Activated gamma-delta T cell treated with anti-CD3 and anti-CD28 coated beads, Interleukin-2, amount 50 U/mL, for 16 hours (primary cell): ENCODE measurements at places on chromosomes 3 and 15.

- DNase-seq: no peak
These were observed 377.7 kb upstream of the GOLIM4 start for GRCh38 chr3:168473334-168473890.

DNA sequence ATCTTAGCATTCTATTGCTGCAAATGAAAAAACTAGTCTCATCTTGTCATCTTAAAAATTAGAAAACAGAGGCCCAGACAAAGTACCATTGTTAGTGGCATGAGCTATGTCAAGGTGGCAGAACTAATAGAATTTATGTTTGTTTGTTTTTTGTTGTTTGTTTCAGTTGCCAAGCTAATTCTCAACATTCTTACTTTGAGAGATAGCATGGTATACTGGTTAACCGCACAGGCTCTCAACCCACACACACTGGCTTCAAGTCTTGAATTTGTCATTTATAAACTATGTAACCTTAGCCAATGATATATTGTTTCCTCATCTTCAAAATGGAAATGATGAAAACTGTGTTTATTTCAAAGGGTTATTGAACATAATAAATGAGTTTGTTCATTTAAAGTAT, 367.6 kb upstream of the PLSCR5 start:
- DNase-seq: no peak

DNA sequence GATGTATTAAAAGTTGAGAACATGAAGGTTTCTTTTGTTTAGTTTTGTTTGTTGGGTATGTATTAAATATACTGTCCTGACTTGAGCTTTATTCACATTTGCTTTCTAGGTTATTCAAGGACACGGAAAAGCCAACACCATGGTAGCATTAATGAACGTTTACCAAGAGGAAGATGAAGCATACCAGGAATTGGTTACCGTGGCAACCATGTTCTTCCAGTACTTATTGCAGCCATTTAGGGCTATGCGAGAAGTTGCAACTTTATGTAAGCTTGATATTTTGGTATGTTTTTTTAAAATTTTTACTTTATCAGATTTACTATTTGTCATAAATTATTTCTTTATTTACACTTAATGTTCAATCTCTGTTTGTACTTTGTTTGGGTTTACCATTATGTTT, 3.6 kb downstream of the WHAMM start:
- DNase-seq: no peak

DNA sequence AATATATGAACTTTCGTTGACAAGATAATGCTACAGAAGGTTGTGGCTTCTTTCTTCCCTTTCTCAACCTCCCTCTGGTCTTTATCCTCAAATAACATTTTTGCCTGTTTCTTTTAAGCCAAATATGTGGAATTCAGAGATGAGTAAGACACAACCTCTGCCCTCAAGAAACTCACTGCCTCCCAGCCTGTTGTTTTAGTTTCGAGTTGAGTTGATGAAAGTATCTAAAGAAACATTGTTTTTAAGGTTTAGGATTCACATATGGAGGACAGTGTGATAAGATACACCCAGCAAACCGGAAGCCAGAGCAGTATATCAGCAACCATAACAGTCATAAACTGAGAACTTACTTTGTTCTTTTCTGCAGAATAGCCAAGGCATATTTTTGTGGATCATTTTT, 218.6 kb downstream of the THSD4 start:
- no peak for DNase-seq

DNA sequence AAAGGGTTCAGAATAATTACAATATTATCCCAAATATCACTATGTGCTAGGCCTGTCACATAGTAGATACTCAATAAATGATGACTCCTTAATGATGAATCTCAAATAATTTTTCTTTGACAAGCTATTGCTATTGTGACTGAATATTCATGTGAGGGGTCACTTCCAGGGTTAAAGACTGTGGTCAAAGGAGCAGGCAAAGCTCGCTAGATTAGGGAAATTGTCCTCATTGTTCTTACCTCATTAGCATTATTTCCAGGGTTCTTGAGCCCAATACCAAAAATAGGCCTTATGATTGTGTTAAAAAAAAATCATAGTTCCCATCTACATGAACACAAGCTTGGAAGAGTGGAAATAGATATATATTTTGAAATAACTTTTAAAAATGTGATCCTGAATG, 252.2 kb downstream of the GAP43 start:
- no peak for DNase-seq

DNA sequence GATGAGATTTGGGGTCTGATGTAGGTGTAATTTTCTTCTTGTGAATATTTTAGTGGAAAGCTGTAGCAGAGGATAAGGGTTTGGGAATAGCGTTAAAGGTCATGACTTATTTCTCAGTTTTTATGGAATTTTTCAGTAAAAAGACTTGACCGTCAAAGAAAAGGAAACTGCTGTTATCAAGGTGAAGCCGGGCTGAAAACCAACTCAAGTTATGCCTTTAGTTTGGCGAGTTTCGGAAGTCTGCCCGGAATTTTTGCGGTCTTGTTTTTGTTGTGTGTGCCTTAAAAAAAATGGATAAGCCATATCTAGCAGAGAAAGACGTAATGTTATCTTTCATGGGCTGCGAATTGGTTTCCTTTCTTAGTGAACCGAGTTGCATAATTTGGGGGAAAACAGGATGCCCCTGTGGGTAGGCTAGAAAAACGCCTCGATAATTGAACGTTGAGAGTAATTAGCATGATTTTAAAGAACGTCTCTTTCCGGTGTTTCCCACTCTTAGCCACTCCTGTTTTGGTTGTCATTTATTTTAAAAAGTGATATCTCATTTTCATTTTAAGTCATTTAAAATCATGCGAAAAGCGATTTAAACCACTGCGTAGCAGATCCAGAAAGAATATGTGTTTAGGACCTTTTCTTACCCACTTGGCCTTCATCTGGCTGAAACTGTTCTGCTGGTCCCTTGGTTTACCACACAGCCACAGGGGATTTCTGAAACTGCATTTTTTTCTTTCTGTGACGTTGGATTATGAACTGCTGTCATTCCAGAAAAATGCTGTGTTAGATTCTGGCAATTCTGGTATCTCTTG, 1.1 kb downstream of the NFKBIZ start:
- peak; percentile 25 for DNase-seq

- no peak for DNase-seq
These were observed 17.5 kb downstream of the ABI3BP start for GRCh38 chr3:100975714-100976113.

DNA sequence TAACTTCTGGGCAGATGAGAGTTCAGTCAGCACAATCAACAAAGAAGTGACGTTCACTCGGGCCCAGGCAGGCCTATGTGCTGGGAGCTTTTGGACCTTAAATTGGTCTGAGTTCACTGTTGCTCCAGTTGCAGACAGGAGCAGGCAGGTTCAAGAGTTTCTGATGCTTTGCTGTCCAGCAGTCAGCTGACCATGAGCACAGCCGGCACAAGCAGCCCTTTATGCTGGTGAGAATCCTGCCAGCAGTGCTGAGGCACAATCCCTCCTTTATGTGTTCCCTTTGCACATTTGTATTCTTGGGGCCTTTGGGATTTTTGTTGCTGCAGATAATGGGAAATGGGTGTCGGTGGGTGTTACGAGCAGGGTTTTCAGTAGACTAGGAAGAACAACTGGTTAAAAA, 81.2 kb upstream of the GOLGA8J start:
- DNase-seq: no peak

GRCh38 chr3:38721207-38721772, 71.8 kb upstream of the SCN5A start:
- no peak for DNase-seq

GRCh38 chr15:29756358-29757267, 65.7 kb downstream of the TJP1 start:
- no peak for DNase-seq

DNA sequence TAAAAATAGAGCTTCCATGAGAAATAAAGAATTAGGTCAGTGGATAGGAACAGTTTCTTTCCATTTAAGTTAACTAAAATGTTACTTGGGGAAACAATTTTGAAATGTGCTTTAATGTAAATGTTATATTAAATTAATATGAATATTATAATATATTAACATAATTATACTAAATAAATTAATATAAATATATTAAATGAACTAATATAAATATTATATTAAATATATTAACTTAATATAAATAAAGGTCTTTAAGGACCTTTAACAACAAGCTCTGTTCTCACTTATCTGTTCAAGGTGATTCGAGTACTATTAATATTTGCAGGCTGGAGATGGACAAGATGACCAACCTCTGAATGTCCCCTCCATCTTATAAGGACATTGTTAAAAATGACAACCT, 100.6 kb downstream of the MAGI1 start:
- no peak for DNase-seq

DNA sequence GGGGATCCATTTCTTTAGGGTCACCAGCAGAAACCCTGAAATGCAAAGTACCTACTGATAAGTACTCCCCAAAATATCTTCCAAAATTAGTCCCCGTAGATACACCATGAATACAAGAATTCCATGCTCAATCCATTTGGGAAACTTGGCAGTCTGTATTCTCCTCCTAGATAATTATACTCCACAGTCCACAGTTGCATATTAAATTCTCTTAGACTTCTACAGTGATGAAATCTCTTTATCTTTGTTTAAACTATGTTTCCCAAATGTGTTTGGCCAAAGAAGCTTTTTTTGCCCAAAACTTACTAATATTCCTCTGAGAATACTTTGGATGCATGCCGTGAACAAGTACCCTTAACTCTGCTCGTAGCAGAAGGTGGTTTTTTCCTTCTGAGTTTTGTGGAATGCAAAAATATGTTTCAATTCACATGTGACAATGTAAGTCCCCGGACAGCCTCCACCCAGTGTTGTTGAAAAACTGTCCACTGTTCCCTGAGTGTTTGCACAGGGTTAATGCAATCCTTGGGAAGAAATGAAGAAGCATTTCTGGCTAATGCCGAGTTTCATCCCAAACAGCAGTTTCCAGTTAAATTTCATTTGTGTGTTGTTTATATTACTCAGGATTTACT, 126.7 kb downstream of the ARNT2 start:
- DNase-seq: no peak

DNA sequence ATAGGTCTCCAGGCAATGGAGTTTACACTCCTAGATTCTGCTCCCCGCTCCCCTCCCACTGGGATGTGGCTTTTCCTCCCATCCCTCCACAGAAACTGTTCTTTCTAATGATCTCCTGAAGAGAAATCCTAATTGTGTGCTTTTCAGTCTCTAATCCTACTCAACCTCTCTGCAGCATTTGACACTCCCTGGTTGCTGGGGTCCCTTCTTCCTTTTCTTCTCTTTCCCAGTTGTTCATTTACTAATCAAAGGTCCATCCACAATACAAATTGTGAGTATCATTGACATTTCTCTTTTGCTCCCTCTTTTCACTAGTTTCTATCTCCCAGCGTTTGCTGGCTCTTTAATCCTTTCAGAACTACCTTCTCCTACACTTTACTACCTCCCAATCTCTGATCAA, 6.5 kb upstream of the MYH15 start:
- DNase-seq: no peak

- no peak for DNase-seq
These were observed 40.5 kb upstream of the CDV3 start for GRCh38 chr3:133532951-133533350.

DNA sequence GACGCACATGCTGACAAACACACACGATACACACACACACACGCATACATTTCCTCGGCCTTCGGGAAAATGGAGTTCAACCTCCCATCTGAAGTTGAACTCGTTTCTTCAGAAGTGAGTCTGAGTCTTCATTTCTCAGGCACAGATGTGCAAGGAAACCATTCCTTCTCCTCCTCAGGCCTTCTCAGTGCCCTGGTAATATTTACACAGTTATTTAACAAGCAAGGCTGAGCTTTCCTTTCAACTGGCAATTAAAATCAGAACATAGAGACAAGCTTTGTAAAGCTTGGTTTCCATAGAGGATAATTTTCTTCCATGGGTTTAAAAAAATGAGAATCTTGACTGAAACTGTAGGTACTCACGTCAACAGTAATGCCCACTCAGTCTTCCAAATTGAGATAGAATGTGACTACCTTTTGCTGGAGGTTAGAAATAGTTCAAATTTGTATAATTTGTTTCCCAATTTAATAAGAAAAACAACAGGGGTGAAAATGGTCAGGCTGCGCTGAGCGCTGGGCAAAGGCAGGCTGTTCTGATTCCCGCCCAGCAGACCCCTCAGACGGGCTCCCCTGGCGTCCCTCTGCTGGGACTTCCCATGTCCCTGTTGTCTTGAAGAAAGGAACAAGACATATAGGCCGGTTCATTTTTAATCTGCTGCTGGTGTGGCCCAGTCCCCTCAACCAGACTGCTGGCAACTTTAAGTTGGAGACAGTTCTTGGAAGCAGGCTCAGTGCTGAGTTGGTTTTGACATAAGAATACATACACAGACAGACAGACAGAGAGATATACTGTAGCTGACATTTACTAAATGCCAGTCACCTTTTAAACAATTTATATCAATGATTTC, 174.3 kb downstream of the XXYLT1 start:
- no peak for DNase-seq

DNA sequence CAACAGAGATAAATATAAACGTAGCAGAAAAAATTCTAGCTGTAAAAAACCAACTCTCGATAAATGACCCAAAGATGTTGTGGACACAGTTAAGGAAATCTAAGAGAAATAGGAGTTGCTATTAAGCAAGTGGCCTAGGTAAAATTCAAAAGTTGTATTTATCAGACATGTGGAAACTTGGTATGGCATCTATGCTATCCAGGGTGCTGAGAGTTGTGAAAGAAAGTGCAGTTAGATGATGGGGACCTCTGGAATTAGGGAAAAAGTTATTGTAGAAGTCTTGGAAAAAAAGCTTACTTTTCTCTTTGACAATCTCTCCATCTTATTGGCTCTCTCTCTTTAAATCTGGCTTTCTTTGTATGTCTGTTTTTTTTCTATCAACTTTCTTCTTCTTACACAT, 1090.9 kb downstream of the TBL1XR1 start:
- no peak for DNase-seq

DNA sequence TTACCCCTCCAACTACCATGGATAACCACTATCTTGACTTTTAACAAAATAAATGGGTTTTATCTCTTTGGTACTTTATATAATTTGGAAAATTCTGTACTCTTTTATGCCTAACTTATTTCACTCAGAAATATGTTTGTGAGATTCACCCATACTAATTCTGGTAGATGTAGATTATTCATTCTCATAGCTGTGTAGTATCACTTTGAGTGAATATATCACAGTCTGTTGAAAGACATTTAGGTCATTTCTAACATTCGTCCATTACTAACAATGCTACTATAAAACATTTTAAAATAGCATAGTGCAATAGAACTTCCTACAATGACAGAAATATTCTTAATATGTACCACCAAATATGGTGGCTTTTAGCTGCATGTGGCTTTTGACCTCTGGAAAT, 542.4 kb downstream of the RBMS3 start:
- no peak for DNase-seq

DNA sequence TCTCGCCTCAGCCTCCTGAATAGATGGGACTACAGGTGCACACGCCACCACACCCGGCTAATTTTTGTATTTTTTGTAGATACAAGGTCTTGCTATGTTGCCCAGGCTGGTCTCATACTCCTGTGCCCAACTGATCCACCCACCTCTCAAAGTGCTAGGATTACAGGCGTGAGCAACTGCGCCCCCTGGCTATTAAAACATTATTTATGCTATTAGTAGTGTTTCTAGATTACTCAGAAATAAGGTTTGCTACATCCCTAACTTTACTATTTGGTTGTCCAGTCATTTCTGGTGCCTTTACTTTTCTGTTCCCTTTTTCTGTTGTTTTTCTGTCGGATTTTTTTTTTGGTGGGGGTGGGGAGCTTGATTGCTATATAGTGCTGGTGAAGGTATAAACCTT, 393.6 kb upstream of the TPM1 start:
- DNase-seq: no peak

- DNase-seq: no peak
These were observed 150.2 kb downstream of the IMPG2 start for GRCh38 chr3:101170062-101170771.

GRCh38 chr15:81111510-81112470, 22.3 kb upstream of the CFAP161 start:
- DNase-seq: no peak

- no peak for DNase-seq
These were observed 814.6 kb downstream of the AGBL1 start for GRCh38 chr15:86894269-86894668.
